ENCODE measurements at places on chromosomes 3 and 15. TPM values are rescaled to one million over a fixed set of nuclear protein-coding genes. Genes with fewer than 3 reads are reported as not detected.
A peak's percentile ranks its signal among the peaks of the same experiment; 100 is the strongest.

The LDHAL6B gene
- not detected for total RNA-seq

DNA sequence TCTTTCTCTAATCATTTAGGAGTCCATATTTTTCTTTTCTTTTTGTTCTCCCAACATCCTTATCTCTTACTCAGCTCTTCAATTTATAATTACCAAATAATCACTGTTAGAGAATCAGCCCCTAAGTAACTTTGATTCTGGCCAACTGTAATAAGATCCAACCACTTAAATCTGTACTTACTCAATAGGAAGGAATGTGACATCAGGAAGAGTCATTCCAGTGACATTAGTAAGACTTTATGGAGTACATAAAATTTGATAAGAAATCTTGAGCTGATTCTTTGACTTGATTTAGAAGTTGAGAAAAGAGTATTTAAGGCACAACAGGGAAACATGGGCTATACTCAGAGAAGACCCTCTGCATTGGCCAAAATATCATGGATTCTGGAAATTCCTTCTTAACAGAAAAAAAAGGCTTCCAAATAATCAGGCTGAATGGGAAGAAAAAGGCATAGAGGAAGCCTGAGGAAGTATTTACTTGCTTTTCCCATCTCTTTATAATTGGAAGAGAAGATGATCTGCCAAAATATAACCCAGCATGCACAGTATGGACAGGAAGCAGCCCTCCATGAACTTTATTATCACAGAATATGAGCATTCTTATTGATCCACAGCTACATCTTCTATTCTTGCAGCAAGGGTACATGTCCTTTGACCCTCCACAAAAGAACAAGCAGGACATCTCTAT, 289.7 kb upstream of the TPRG1 start:
- peak overlapping the region; percentile 32 for H3K27ac ChIP-seq
- no peak for DNase-seq

- no peak overlapping the region for H3K4me3 ChIP-seq
- peaks cover 73% of the 10 kb centered on the region for H3K36me3 ChIP-seq
- DNase-seq, result no peak
- H3K4me1 ChIP-seq, result peaks cover 6% of the 10 kb centered on the region
- H3K27me3 ChIP-seq, result no peaks in the 10 kb centered on the region
These were observed 54.0 kb upstream of the UMPS start for GRCh38 chr3:124676236-124676635.

The SERPINI2 gene
- total RNA-seq, result not detected

DNA sequence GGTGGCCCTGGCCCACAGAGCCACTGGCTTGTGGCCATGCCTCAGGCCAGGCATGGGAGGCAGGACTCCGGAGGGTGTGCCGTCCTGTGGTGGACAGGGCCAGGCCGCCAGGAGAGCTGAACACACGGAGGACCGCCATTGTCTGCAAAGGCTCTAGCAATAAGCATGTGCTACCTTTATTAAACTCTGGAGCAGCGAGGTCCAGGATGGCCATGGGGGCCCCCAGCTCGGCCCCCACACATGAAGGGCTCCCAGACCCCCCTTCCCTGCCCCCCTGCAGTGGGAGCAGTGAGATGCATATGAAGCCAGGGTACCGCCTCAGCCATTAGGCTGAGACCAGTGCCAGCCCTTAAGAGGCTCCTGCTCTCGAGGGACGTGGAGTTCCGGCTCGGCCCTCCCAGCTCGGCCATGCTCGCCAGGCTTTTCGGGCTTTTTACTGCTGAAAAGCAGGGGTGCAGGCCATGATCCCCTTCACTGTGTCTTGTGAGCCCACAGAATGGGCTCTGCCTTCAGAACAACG, 2.7 kb downstream of the AMIGO3 start:
- DNase-seq, result no peak
- peaks cover 35% of the 10 kb centered on the region for H3K4me1 ChIP-seq
- no peaks in the 10 kb centered on the region for H3K27me3 ChIP-seq
- H3K27ac ChIP-seq, result no peak overlapping the region
- peaks cover 63% of the 10 kb centered on the region for H3K36me3 ChIP-seq

DNA sequence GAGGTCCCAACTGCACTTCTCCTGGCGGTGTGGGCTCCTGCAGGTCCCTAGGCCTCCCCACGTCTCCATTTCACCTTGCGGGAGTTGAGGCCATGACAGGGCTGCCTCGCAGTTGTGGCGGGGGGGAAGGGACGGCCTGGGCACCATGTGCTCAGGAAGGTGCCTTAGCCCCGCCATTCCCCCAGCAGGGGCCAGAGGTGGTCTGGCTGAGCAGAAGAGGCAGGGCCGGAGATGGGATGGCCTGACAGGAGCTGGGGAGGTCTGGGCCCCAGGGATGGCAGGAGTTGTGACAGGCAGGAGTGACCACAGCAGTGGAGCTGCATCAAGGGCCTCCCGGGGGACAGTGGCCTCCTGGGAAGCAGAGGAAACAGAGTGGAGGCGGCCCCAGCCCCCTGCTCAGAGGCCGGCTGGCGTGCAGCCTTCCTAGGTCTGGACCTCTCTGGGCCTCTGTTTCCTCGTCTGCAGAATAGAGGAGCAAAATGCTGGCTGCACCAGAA, 18.7 kb upstream of the KLF15 start:
- DNase-seq, result no peak
- H3K27me3 ChIP-seq, result no peaks in the 10 kb centered on the region

- H3K36me3 ChIP-seq, result no peaks in the 10 kb centered on the region
- H3K27me3 ChIP-seq, result no peaks in the 10 kb centered on the region
- no peak for DNase-seq
These were observed 25.2 kb downstream of the TRIM71 start for GRCh38 chr3:32842987-32843386.

- H3K27me3 ChIP-seq, result no peaks in the 10 kb centered on the region
- no peak overlapping the region for H3K4me3 ChIP-seq
- DNase-seq, result no peak
- H3K36me3 ChIP-seq, result no peaks in the 10 kb centered on the region
These were observed 29.3 kb upstream of the INSYN1 start for GRCh38 chr15:73782344-73782959.

GRCh38 chr3:188256758-188257157, 102.8 kb downstream of the LPP start:
- DNase-seq, result no peak
- peaks cover 5% of the 10 kb centered on the region for H3K36me3 ChIP-seq
- H3K4me1 ChIP-seq, result peaks cover 38% of the 10 kb centered on the region
- H3K27me3 ChIP-seq, result no peaks in the 10 kb centered on the region
- peak overlapping the region; percentile 98 for H3K27ac ChIP-seq

The SLC27A2 gene
- not detected for total RNA-seq

- H3K4me1 ChIP-seq, result peaks cover 7% of the 10 kb centered on the region
- no peaks in the 10 kb centered on the region for H3K27me3 ChIP-seq
- H3K36me3 ChIP-seq, result no peaks in the 10 kb centered on the region
- DNase-seq, result no peak
- peak overlapping the region; percentile 46 for H3K4me3 ChIP-seq
These were observed 1016.6 kb upstream of the CADM2 start for GRCh38 chr3:83941990-83942745.

The C3orf70 gene
- 0.97 TPM for total RNA-seq

DNA sequence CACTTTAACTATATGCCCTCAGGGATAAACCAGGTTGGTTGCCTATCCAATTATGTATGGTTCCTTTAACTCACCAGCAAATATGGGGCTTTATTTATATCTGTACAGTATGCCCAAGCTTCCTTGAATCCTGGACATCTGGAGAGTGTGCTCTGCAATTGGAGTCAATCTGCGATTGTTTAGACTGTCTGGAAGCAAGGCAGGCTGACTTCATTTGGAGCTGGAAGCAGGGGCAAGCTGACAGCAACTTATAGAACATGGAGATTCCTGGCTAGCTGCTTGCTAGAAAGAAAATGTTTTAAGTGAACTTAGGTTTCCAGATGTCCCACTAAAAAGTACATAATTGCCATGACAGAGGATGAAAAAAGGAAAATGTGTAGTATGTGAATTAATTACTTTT, 63.7 kb upstream of the TPRG1 start:
- H3K4me1 ChIP-seq, result peaks cover 21% of the 10 kb centered on the region
- H3K36me3 ChIP-seq, result no peaks in the 10 kb centered on the region
- peak overlapping the region; percentile 52 for H3K27ac ChIP-seq
- no peaks in the 10 kb centered on the region for H3K27me3 ChIP-seq
- no peak for DNase-seq

GRCh38 chr3:153623834-153624233, 461.8 kb downstream of the RAP2B start:
- no peaks in the 10 kb centered on the region for H3K27me3 ChIP-seq
- no peak for DNase-seq
- no peaks in the 10 kb centered on the region for H3K4me1 ChIP-seq
- no peak overlapping the region for H3K4me3 ChIP-seq
- no peaks in the 10 kb centered on the region for H3K36me3 ChIP-seq
- H3K27ac ChIP-seq, result no peak overlapping the region

The COL6A5 gene
- not detected for total RNA-seq
